Stimulated activated CD4-positive, alpha-beta T cell treated with anti-CD3 and anti-CD28 coated beads, Interleukin-1b, Interleukin-23, amount 100 ng/mL, for 1 hour (primary cell): ENCODE measurements at places on chromosomes 7 and 10.

- DNase-seq = no peak
Observed at GRCh38 chr7:104196161-104196560, 11.7 kb downstream of the ORC5 start.

- no peak for DNase-seq
Observed at GRCh38 chr7:123616223-123616622, 14.6 kb downstream of the ASB15 start.

DNA sequence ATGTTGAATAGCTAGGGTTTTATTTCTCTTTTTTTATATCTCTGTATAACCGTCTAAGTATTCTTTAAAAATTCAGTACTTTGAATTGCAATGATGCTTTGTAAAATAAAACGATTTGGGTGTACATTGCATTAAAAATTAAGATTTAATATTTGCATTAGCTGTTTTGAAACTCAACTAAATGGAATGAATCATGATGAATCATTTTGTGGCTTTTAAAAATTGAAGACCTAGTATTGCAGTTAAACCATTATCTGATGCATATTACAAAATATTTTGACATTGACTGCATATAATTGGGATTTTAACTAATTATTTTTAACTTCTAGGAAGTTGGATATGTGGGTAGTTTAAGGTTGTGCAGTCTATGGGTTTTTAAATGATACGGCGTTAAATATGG lies 314.0 kb downstream of the CDK14 start:
- no peak for DNase-seq

- no peak for DNase-seq
Observed at GRCh38 chr10:113618338-113618737, 45.5 kb downstream of the NRAP start.

DNA sequence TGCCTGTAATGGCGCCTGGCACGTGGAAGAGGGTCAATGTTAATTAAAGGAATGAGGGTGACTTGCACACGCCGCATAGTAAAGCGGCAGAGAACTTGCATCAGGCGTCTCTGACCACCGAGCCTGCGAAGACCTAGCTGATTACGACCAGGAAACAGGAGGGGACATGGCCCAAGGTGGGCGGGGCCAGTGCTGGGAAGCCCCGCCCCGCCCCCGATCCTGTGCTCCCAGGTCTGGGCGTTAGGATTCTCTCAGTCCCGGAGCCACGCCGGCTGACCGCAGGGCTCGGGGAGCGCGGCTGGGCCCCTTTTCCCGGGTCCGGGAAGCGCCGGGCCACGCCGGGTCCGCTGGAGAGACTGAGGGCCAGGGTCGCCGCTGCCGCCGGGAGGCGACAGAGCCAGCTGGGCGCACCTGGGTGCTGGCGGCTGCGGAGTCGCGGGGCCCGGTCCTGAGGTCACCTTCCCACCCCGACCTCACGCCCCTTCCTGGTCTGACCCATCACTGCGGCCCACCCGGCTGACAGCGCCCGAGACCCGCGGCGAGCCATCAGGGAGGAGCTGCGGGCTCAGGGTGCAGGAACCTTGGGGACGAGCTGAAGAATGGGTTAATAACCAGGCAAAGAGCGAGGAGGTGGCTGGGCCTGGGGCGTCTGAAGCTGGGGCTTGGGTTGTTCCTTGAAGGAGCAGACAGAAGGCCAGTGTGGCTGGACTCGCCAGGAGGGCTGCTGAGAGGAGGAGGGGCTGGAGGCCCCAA lies 23.0 kb upstream of the GRID1 start:
- no peak for DNase-seq
